Activated CD8-positive, alpha-beta T cell treated with anti-CD3 and anti-CD28 coated beads, Interleukin-2, amount 10 ng/mL, durations not matched to agents 7 days and 5 days (primary cell): ENCODE measurements at places on chromosomes 1 and 21.

GRCh38 chr1:212915245-212916091, 34.9 kb upstream of the VASH2 start:
- no peak for DNase-seq

- DNase-seq: no peak
Measured at GRCh38 chr1:53618500-53619366, 120.2 kb downstream of the GLIS1 start.

DNA sequence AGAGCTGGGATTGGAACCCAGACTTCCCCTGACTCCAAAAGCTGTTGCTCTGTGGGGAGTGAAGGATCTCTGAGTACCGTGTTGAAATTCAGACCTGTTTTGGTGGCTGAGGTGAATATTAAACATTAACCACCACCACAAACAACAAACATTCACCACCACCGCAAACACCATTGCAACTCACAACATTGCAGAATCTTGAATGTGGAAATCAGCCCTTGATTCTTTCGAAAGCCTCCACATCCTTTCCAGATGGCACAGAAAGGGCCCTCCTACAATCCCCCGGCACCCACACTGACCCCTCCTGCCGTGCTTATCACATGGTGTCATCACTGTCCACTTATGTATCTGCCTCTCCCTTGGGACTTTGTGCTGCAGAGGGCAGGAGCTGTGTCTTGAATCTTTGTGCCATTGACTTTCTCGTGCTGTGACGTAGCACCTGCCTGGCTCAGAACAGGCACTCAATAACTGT, 1.4 kb downstream of the CDA start:
- no peak for DNase-seq

- DNase-seq: no peak
Measured at GRCh38 chr1:209861242-209861641, 33.5 kb downstream of the UTP25 start.

GRCh38 chr21:30943920-30944319, 62.5 kb upstream of the KRTAP11-1 start:
- no peak for DNase-seq

GRCh38 chr1:174077749-174078490, 55.8 kb upstream of the RC3H1 start:
- no peak for DNase-seq

- no peak for DNase-seq
Measured at GRCh38 chr1:56330391-56331026, 248.9 kb downstream of the PLPP3 start.

DNA sequence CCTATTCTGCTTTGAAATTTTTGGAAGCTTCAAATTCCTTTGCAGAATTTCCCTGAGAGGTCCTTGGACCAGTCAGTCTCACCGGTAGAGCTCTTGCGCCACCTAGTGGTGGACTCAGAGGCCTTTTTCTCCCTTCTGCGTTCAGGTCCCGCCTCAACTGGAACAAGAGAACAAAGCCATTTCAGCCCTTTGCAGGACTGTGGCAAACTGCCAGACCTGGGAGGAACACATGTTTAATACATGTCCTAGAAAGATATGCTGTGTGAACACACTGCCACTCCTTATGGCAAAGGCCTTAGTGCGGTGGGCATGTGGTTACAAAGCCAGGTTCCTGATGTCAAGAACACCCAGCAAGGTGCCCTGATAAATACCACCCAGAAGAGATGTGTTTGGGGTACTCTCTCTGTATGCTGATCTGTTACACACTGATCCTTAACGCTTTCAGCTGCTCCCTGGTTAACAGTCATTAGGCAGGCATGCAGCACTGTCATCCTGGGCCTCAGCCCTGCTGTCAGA, 82.2 kb upstream of the SSX2IP start:
- DNase-seq: peak; percentile 80

DNA sequence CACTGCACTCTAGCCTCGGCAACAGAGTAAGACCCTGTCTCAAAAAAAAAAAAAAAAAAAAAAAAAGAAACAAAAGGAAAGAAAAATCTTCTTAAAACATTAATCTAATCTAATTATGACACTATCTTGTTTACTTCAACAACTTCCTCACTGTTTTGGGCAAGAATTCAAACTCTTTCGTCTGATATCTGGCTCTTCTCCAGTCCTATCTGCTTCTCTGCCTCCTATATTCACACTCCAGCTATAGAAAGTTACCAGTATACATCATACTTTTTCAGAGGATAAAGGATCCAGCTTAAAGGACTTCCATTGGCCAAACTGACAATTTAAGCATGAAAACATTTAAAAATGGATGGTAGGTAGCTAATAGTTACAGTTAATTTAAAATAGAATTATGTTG, 47.3 kb downstream of the EIF2B3 start:
- DNase-seq: no peak

- DNase-seq: no peak
Measured at GRCh38 chr1:107535091-107535490, 394.3 kb downstream of the NTNG1 start.

- DNase-seq: no peak
Measured at GRCh38 chr1:156924478-156925153, 4.2 kb downstream of the LRRC71 start.

GRCh38 chr1:215482079-215482478, 85.0 kb upstream of the KCTD3 start:
- no peak for DNase-seq

- no peak for DNase-seq
Measured at GRCh38 chr1:90074137-90074536, 79.2 kb downstream of the ZNF326 start.

- no peak for DNase-seq
Measured at GRCh38 chr1:93571623-93572310, 109.9 kb downstream of the BCAR3 start.

- DNase-seq: no peak
Measured at GRCh38 chr21:36165356-36165755, 8.7 kb downstream of the DOP1B start.

DNA sequence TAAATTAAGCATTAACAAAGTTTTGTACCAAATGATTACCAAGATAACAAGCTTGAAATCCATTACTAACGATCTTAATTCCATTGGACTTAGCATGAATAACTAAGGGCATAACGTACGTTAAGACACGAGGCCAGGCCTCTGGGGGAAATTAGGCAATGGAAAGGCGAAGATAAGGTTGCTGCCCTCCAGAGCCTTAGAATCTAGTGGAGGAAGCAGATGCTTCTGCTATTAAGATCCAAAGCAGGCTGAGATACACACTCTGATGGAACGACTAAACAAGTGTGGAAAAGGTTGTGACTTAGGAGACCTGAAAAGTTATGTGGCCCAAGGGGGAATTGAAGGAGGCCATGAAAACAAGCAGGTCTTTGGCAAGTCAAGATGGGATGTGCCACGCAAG, 6.0 kb downstream of the AKNAD1 start:
- no peak for DNase-seq

GRCh38 chr21:28781602-28782276, 210.9 kb downstream of the LTN1 start:
- DNase-seq: no peak

DNA sequence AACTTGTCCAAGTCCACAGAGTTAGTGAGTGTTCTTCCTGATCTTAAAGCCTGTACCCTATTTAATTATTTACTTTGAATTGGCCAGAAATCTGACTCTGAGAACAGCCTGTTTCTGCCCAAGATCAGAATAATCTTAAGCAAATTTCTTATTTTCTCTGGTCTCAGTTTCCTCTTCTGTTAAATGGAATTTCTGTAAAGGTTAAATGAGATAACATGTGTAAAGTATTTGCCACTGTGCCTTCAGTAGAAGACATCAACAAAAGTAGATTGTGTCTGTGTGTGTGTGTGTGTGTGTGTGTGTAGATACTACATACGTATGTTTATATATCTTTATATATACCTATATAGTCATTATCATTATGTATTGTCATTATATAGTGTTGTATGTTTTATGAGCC, 124.2 kb upstream of the FGGY start:
- DNase-seq: no peak

DNA sequence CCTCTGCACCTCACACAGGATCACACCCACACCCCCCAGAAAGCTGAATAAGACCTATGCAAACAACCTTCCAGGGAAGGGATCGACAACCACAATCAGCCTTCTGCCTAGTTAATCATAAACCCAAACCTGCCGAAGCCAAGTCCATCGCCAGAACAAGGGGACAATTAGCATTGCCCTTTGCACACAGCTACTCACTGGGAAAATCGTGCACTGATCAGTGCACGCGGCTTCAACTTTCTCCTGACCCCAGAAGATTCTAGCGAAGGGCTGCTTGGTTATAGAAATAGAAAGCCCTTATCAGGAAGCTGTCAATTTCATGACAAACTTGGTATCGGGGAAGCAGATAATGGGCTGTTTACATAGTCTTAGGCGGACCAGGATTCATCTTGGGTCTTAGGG, 29.5 kb downstream of the RUNX1 start:
- DNase-seq: no peak

GRCh38 chr1:83500987-83501591, 497.8 kb downstream of the TTLL7 start:
- DNase-seq: no peak

DNA sequence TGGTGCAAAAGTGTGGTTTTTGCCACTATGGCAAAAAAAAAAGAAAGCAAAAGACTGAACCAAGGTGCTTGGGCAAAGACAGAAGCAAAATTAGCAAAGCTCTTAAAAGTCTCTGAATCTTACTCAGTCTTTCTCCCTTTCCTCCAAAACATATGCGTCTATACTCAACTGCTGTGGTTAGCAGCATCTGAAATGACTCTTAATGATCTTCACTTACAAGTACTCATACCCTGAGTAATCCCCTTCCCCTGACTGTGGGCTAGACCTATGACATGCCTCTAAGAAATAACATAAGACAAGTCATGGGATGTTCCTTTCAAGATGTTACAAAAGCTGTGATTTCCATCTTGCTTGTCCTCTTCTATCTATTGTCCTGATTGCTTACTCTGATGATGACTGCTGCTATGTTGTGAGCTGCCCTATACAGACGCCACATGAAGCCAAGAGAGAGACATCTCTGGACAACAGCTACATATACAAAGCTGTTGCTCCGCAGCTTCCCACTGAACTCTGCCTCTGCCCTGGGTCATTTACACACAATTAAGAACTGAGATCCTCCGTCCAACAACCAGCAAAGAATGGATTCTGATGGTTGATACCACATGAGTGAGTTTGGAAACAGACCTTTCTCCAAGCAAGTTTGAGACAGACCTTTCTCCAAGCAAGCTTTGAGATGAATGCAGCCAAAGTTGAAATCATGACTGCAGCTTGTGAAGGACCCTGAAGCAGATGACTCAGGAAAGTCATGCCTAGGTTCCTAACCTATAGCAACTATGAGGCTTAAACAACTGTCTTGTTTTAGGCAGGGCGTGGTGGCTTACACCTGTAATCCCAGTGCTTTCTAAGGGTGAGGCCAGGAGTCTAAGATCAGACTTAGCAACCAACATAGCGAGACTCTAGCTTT, 55.2 kb downstream of the PUM1 start:
- DNase-seq: peak; percentile 25

DNA sequence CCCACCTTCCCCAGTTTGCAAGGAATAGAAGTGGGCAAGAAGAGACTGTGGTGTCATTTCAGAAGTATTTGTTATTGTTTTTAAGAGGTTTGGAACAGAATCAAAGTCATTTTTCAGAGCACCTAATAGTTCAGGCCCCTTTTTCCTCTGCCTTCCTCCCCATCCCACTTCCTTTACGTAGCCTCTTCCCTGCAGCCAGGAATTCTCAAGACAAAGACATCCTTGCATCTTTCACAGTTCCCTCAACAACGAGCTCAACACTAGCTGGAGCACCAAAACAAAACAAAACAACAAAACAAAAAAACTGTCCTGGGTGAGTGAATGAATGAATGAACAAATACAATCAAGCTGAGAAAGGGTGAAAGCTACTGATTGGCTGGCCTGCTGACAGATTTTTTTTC, 7.0 kb downstream of the PALMD start:
- no peak for DNase-seq

DNA sequence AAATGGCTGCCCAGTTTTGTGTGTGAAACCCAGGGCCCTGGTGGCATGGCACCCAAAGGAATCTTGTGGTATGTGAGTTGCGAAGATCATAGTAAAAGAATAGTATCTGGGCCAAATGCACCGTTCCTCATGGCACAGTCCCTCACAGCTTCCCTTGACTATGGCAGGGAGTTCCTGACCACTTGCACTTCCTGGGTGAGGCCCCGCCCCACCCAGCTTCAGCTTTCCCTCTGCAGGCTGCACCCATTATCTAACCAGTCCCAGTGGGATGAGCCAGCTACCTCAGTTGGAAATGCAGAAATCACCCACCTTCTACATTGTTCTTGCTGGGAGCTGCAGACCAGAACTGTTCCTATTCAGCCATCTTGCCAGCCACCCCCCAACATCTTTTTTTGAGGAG, 63.0 kb downstream of the SLC5A9 start:
- no peak for DNase-seq

- DNase-seq: no peak
Measured at GRCh38 chr1:56547977-56548376, 31.4 kb downstream of the PLPP3 start.

DNA sequence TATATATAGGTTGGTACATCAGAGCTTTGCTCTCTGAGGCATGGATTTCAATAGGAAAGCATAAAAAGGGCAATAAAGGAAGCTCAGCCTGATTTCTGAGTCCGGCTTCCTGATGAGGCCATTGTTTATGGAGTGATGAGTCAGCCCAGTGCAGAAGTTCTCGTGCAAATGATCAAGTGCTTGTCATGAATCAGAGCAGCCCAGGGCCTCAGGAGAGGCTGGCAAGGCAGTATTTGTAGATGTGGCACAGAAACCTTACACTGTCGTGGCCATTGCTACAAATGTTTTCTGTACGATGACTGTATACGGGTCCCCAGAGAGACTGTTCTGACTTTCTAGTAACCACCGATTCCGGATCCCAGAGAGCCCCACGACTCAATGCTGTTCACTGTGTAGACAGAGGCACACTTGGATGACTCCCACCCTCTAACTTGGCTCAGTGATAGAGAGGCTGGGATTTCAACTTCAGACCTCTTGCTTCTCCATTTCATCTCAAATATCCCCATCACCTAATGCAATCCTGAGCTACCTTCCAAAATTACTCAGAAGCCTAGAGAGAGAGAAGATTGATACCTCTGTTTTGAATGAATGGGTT, 26.8 kb downstream of the UMODL1 start:
- DNase-seq: no peak

DNA sequence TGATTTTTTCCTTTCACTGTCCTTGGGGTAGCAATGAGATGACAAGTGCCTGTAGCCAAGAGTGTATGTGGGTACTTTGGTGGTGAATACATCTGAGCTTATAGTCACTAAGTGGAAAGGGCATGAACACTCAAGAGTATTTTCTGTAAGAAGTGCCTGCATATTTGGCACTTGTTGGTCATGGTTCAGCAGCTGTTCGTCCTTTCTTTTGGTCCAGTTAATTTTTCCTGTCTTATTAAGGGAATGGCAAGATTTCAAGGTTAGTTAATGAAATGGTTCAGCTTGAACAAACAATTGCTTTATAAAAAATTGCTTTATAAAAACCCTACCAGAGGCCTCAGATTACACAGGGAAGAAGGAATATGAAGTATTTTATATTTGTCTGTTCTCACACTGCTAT, 48.6 kb upstream of the GPR52 start:
- no peak for DNase-seq

DNA sequence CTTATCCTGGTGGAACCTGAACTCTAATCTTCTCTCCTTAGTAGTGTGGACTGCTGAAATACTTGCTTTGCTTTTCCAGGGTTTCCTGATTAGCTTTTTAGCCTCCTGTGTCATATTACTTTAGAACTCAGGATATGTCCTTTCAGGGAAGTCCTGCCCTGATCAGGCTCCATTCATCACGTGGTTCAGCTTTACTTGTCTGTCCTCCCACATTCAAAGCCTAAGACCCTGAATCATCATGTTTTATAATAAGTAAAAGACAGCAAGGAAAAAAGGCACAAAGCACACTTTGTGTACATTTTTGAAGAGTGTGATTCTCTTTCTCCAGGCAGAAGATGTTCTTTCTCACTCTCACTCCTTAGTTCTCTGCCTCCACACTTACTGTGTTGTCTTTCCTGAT, 70.6 kb downstream of the PATJ start:
- no peak for DNase-seq
